ENCODE measurements at places on chromosomes 7 and 10.
A peak's percentile ranks its signal among the peaks of the same experiment; 100 is the strongest.

- no peak for DNase-seq
Measured at GRCh38 chr10:1558906-1559305, 178.4 kb downstream of the ADARB2 start.

- DNase-seq, result peak; percentile 70
Measured at GRCh38 chr7:150379441-150380379, 580 bp downstream of the ZNF775 start.

- DNase-seq, result no peak
Measured at GRCh38 chr7:77327932-77328628, 88.1 kb downstream of the GSAP start.

DNA sequence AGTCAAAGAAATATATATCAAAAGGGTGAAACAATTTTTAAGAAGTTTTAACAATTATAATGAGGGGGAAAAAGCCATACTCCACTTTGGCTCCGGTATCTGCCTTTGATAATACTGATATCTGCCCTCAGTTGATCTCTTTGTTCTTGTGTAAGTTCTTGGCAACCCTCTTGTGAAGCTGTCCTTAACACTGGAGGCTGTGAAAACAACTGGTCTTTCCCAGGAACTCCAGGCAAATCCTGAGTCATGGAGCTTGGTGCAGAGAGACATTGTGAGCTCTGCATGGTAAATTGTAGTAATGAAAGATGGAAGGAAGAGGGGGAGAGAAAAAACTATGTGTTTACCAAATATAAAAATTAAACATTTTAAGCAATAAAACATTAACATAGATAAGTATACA is 11.9 kb upstream of the ERVW-1 start:
- DNase-seq, result no peak

DNA sequence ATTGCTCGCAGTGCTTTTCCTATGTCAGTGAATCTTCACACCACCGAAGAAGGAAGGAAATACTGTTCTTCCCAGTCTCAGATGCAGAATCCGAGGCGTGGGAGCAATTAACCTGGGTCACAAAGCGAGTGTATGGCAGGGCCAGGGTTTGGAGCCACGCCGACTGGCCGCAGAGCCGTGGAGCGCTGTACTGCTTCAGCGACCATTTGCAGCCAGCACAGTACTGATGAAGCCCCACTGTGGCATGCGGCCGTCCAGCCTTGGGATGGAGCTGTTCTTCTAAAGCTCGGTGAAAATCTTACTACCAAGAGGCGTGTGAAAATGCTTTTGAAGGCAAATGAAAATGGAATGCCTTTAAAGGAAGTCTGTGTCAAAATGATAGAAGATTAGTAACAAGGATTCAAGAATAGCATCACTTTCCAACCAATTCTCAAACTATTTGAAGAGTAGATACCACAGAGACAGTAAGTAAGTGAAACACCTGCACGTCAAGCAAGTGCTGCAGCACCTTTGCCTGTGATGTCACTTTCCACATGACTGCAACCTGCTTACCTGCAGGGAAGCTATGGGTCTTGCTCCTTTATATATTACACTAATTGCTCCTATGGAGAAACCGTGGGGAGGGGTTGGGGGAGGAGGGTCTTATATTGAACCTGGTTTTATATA is 4.9 kb downstream of the PPP2R2D start:
- no peak for DNase-seq

- no peak for DNase-seq
Measured at GRCh38 chr10:69817078-69817581, 15.4 kb downstream of the COL13A1 start.
